Activated naive CD8-positive, alpha-beta T cell treated with anti-CD3 and anti-CD28 coated beads, Interleukin-2, amount 50 U/mL, for 24 hours (primary cell): ENCODE measurements at places on chromosomes 3 and 15.
A peak's percentile ranks its signal among the peaks of the same experiment; 100 is the strongest.

DNA sequence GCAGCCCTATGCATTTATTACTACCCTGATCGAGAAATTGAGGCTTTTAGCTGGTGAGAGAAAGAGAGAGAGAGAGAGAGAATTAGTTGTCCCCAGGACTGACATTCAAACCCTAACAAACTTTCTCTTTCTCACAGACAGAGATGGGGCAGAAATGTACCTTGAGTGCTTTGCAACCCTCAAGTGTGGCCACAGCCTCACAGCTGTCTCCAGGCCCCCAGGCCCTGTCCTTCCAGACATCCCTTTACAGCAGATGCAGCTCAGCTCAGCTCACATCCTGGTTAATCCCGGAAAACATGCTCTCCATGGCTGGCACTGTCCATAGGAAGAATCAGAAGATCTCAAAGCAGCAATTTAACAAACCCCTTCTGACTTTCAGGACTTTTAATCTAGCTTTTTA is 67.6 kb downstream of the DCLK3 start:
- no peak for DNase-seq

DNA sequence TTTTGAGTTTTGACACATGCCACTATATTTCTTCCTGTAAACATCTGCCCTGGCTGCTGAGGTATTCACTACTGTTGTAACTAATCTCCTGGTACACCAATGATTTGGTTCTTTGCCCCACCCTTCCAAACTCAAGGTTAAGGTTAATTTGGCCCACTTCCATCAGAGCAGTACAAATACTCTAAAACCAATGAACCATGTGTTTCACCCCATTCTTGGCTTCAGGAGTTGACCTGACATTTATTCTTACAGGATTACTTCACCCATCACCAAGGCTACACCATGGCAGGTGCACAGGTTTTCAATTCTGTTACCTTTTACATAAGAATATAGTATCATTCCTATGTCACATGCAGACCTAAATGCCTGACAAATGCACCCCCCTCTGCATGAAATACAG is 1179.9 kb downstream of the ZPLD1 start:
- no peak for DNase-seq

DNA sequence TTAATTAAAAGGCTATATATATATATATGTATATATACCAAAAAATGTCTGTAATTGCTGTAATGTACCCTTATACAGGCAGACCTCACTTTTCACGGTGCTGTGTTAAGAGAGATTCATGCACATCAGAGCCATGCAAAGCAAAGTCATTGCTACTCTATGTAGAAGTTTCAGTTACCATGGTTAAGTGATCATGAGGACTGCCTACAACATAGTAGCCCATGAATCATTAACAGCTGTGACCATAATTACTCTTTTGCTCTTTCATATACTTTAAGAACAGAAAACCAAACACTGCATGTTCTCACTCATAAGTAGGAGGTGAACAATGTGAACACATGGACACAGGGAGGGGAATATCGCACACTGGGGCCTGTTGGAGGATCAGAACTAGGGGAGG is 225.3 kb upstream of the EPHA3 start:
- DNase-seq = no peak

GRCh38 chr3:196949285-196949619 is 6.9 kb upstream of the NCBP2 start:
- DNase-seq = no peak

GRCh38 chr3:190326930-190327329 is 4.7 kb upstream of the CLDN1 start:
- no peak for DNase-seq

GRCh38 chr3:179512378-179512777 is 50.3 kb upstream of the ACTL6A start:
- DNase-seq = no peak

GRCh38 chr15:46644501-46645481 is 1010.0 kb downstream of the SQOR start:
- no peak for DNase-seq

- no peak for DNase-seq
Measured at GRCh38 chr3:119731560-119732343, 28.9 kb downstream of the CFAP91 start.

- no peak for DNase-seq
Measured at GRCh38 chr3:78148986-78149717, 1109.3 kb downstream of the ROBO2 start.

GRCh38 chr15:99619712-99620111 is 53.9 kb downstream of the MEF2A start:
- DNase-seq = no peak

DNA sequence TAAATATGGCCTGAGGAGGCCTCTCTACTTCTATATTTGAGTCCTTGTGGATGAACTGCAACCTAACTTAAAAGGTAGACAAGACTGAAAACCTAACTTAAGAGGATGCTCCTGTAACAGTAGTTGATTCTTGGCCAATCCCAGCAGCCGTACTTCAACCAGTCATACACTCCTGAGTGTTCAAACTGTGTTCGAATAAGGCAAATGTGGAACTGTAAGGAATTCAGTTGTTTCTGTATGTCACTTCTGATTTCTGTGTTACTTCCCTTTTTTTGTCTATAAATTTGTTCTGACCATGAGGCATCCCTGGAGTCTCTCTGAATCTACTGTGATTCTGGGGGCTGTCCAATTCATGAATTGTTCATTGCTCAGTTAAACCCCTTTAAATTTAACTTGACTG is 20.5 kb downstream of the GALK2 start:
- DNase-seq = no peak

DNA sequence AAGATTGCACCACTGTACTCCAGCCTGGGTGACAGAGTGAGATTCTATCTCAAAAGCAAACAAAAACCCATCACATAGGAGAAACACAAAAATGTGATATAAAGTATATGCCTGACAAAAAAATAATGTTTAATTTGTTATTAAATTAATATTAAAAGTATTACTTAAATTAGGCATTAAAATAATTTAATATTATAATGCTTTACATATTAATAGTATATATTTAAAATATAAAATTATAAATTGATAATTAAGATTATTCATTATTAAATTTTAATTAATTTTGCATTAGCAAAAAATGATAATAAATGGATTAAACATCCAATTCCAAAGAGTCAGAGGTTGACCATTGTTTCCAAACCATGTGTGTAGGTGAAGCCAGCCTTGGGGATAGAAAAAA is 22.0 kb upstream of the GABRA5 start:
- DNase-seq = no peak

GRCh38 chr3:13088028-13089006 is 15.1 kb upstream of the IQSEC1 start:
- no peak for DNase-seq

GRCh38 chr15:80487839-80488390 is 83.7 kb downstream of the ARNT2 start:
- DNase-seq = no peak

DNA sequence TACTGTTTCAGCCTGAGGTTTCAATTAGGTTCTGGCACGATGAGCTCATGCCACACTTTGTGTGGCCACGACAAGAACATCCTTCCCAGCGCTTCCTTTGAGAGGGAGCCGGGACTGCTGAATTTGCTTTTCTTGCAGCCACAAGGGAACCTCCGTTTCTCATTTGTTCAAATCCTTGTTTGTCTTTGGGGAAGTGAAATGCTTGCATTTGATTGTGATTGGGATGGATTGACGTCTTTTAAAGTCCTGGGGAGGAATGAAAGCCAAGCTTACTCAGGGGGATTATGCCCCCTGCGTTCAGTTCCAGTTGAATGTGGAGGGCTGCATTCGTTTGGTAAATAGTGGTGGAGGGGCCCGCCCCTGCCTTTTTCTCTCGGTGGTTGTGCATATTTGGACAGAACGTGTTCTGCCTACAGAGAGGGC is 277.6 kb downstream of the THSD4 start:
- no peak for DNase-seq

DNA sequence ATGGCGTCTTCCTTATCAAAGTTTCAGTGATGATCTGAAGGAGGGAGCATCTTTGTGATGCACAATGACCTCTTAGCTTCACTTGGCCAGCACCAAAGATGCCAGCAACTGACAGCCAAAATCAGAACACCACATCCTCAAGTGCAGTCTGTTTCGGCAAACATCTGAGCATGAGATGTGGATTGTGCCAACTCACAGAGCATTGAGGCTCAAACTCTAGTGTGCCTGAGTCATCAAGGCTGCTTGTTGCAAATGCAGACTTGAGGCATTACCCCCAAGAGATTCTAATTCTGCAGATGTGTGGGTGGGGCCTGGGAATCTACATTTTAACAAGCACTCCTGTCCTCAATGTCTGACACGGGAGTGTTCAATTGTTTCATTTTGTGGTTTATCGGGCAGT is 35.8 kb downstream of the ABHD5 start:
- no peak for DNase-seq

GRCh38 chr15:25785641-25786025 is 77.5 kb downstream of the ATP10A start:
- DNase-seq = no peak

DNA sequence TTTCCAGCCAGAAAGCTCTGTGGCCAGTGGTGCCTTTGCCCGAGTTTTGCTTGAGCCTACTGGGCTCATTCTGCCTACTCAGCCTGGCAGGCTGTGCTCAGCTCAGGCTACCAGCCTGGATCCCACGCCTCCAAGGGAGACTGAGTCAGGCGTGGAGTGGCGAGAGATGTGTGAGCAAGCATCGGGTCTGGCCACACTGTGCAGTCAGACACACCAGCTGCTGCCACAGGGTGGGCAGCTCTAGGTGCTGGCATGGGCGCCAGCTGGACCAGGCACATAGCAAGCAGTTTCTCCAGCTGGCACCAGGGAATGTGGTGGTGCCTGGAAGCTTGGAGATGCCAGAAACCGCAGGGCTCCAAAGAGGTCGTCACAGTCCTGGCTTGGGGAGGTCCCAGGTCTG is 498.5 kb upstream of the CNTN4 start:
- no peak for DNase-seq

GRCh38 chr3:158528076-158528674 is 42.8 kb upstream of the MLF1 start:
- no peak for DNase-seq

- no peak for DNase-seq
Measured at GRCh38 chr3:33877187-33877586, 78.8 kb downstream of the PDCD6IP start.

DNA sequence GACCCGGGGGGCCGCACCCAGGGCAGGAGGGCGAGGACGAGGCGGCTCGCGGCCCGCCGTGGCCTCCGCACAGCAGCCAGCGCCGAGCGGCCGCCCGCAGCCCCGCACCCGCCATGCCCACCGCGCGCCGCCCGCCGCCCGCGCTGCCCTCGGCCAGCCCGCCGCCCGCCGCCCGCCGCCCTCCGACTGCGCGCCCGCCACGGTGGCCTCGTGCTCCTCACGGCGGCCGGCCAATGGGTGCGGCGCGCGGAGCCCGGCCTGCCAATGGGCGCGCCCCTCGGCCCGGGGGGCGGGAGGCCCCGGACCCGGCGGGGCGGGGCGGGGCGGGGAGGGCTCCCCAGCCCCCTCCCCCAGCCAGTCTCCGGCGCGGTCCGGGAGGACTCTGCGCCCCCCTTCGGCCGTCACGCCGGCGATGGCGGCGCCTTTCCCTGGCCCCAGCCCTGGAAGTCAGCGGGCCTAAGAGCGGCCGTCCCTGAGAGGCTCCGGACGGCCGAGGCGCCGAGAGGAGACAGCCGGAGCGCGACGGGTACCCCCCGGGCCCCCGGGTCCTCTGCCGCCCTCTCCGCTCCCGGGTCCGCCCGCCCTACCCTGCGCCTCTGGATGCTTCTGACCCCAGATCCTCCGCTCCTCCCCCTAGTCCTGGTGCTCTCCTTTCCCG is at the start of gene NT5DC2:
Gene NT5DC2 (minus strand): TSS at position 235 of the 658 bp plus-strand sequence. CDS start 120 bp downstream, at position 115.
- peak; percentile 78 for DNase-seq

DNA sequence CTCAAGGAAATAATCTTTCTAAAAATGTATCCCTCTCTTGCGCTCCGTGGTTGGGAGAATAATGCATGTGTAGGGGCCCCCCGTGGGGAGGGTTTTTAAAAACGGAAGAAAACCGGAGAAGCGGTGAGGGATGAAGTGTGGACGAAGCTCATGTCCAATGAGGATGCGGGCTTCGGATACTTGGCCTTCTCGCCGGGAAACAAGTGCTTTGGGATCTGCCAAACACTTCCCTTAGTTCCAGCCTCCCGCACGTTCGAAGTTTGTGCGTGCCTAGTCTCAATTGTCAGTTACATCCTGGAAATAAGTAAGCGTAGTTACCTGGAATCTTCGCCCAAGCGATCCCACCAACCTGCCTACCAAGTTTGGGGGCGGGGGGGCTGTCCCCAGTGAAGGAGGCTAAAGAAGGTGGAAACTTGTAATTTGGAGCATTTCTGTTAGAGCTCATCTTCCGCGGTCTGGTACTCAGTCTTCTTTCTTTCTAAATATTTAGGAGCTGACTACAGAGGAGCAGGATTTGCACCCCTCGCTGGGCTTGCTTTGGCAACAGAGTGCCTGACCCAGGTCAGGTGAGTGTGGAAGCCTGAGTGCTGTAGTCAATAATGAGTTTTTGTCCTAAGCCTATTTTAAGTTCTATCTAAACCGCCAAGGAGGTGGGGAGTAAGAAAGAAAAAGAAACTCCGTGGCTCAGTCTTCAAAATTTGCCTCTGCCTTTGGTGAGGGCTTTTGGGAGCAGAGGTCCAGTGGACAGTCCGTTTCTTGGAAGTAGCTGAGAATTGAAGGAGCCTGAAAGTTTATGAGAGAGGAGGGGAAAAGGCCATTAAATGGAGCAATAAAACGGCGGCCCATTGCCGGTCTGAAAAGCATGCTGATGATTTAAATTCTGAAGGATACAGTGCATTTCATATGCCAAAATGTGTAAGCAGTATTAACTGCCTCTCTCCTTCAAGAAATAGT is 1.1 kb downstream of the ITPR1 start:
- peak; percentile 52 for DNase-seq

GRCh38 chr3:127534161-127534451 is 56.4 kb downstream of the TPRA1 start:
- DNase-seq = no peak

- no peak for DNase-seq
Measured at GRCh38 chr15:65888981-65889380, 19.7 kb downstream of the RAB11A start.

- DNase-seq = no peak
Measured at GRCh38 chr15:89745768-89746167, 5.3 kb downstream of the MESP1 start.

- DNase-seq = no peak
Measured at GRCh38 chr3:16913264-16913580, 28.5 kb downstream of the PLCL2 start.

- DNase-seq = no peak
Measured at GRCh38 chr3:134106580-134106979, 76.9 kb upstream of the SLCO2A1 start.

DNA sequence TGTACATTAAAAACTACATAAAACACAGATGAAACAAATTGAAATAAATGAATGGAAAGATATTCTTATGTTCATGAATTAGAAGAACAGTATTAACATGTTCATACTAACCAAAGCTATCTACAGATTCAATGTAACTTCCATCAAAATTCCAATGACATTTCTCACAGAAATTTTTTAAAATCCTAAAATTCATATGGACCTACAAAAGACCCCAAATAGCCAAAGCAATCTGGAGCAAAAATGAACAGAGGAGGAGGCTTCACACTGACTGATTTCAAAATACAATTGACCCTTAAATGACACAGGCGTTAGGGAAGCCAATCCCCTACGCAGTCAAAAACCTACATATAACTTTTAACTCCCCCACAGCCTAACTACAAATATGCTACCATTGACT is 39.4 kb downstream of the KPNA1 start:
- DNase-seq = no peak
